ENCODE measurements at places on chromosomes 7 and 10.

DNA sequence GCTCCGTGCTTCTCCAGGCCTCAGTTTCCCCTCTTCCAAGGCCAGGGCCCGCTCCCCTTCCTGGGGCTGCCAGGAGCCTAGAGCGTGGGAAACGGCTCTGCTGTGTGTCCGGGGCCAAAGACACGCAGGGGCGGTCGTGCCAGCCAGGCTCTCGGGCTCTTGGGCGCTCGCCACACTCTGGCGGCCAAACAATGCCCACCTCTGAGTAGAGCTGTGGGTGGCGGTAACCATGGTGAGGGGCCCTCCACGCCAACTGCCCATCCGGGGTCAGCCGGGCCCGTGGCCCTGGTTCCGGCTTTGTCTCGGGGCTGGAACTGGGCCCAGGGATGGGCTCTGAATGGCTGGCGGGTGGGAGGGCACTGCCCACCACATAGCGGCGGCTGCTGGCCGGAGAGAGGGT, 16.0 kb downstream of the GRIFIN start:
- DNase-seq, result no peak

GRCh38 chr7:142481548-142481947, 223.7 kb upstream of the PRSS58 start:
- DNase-seq, result no peak

GRCh38 chr7:78149787-78150186, 351.2 kb downstream of the PHTF2 start:
- no peak for DNase-seq

GRCh38 chr10:72261784-72262404, 11.8 kb upstream of the DDIT4 start:
- no peak for DNase-seq

- no peak for DNase-seq
Measured at GRCh38 chr10:48437546-48437945, 131.1 kb downstream of the MAPK8 start.

- no peak for DNase-seq
Measured at GRCh38 chr7:89837515-89837914, 316.8 kb upstream of the STEAP1 start.

- no peak for DNase-seq
Measured at GRCh38 chr7:127824682-127825081, 172.7 kb downstream of the SND1 start.

DNA sequence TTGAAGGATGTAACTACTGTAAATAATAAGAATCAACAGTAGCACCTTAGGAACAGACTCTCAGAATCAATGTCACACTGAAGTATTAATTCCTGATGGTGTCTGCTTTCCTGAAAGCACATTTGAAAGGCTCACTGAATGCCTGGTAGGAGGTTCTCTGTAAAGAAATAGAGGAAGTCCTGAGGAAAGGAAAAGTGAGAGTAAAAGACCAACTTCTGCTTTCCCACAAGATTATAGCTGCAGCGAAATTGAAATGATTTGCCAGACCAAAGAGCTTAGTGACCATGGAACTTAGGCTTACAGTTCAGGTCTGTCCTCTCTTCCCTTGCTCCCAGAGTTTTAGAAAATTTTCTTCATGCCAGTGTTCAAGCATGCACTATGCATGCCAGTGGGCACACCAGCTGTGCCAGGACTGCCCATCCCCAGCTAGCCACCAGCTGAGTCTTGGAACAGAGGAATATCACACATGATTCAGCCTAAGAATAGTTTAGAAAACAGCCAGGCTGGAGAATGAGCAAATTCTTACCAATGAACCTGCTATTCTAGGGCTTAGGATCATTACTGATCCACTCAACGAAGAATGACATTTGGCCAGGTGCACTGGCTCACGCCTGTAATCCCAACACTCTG, 123.2 kb downstream of the HERPUD2 start:
- no peak for DNase-seq

DNA sequence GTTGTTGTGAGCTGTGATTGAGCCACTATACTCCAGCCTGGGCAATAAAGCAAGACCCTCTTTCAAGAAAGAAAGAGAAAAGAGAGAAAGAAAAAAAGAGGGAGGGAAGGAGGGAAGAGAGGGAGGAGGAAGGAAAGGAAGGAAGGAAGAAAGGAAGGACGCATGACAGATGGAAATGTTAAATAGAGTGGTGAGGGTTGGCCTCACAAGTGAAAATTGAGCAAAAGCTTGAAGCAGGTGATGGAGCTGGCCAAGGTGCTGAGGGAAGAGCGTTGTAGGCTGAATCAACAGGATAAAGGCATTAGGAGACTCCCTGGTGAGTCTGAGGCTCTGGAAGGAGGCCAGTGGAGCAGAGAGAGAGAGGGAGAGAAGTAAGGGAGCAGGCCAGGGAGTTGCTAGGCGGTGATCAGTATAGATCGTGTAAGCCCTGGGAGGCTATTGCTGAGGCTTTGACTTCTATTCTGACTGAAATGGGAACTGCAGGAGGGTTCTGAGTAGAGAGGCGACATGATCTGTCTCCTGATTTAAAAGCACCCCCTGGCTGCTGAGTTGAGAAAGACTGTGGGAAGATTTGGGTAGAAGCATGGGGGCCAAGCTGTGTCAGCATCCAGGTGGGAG, 26.5 kb upstream of the TMEM248 start:
- DNase-seq, result peak; percentile 21

Data from activated CD4-positive, alpha-beta T cell treated with anti-CD3 and anti-CD28 coated beads, Interleukin-10, Interleukin-2, amounts not matched to agents 100 ng/mL and 50 ng/mL, durations not matched to agents 16 hours and 8 hours (primary cell).